Glomerular endothelial cell (primary cell): ENCODE measurements at places on chromosomes 5 and 9.

DNA sequence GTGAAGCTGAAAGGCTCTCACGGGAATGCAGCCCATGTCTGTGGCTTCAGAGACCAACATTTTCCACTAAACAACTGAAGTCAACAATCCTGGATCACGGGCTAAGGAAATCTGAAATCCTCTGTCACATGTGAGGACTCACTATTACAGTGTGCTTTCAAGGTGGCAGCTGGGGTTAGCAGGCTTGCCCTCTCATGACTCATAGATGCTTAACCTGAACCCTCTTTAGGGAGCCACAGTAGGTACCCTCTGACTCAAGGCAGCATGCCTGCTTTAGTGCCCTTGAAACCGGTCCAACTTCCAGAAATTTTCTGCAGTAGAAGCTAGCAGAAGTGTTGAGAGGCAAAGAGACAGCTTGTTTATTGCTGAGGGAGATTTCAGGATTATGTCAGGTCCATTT, 232.5 kb downstream of the GABRB2 start:
- no peak for DNase-seq

GRCh38 chr5:179901462-179901861, 6.2 kb downstream of the TBC1D9B start:
- DNase-seq = no peak

DNA sequence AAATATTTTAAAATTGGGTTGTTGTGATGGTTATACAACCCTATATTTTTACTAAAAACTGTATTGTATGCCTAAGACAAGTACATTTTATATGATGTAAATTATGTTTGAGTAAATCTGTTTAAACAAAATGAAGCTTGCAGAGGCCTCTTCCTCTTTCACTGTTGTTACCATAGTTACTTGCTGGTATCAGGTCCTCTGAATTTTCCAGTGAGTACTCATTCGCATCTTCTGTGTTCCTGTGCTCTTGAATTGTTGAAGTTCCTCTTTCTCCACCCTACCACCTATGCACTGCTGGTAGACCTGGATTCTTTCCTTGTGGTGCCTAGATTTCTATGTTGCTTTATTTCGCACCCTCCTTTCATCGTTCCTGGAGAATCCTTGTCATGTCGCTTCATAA, 938.5 kb upstream of the ACO1 start:
- DNase-seq = no peak

GRCh38 chr5:82975812-82976211, 101.4 kb downstream of the TMEM167A start:
- DNase-seq = no peak

- no peak for DNase-seq
These were observed 343.6 kb downstream of the SPATA31D1 start for GRCh38 chr9:82332018-82332773.

DNA sequence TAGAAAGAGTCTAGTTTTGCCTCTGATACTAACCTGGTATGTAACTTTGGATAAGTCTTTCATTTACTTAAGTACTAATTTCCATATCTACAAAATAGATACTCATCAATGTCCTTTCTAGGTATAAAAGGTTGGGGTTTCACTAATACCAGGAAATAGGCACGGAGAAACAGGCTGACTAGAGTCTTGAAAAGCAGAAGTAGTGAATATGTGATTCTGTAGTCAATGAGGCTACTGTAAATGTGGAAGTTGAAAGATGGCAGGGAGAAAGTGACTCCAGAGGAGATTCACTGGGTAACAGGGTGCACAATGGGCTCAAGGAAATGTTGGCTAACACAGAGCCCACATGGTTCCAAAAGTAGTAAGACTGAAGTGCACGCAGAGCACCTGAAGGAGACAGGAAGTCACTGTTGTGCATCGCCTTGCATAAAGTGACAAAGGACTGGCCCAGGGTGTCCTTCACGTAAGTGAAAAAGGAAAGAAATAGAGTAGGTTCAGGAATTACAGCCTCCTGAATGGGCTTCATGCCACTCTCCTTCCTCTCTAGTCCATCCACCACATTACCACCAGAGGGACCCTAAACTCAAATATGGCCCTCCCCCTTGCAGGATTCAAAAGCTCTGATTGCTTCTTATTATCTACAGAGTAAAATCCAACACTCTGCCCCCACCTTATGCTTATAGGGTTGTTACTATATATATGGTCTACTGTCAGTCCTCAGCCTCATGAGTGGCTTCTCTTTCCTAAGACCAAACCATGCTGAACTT, 288.0 kb upstream of the SMARCA2 start:
- no peak for DNase-seq

- DNase-seq = no peak
These were observed 28.8 kb downstream of the G3BP1 start for GRCh38 chr5:151800532-151800931.

DNA sequence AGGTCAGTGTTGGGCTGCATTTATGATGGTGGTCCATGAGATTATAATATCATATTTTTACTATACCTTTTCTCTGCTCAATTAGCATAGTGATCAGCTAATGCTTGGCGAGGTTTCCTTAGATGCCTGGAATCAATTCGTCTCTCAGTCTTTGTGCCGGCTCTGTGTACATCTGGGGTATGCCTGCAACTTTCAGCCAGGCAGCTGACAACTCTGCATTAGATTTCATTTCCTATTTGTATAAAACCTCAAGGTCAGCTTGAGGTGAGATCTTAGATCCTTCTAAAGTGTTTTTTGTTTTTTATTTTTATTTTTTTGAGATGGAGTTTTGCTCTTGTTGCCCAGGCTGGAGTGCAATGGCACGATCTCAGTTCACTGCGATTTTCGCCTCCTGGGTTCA, 86.8 kb downstream of the MELK start:
- no peak for DNase-seq

DNA sequence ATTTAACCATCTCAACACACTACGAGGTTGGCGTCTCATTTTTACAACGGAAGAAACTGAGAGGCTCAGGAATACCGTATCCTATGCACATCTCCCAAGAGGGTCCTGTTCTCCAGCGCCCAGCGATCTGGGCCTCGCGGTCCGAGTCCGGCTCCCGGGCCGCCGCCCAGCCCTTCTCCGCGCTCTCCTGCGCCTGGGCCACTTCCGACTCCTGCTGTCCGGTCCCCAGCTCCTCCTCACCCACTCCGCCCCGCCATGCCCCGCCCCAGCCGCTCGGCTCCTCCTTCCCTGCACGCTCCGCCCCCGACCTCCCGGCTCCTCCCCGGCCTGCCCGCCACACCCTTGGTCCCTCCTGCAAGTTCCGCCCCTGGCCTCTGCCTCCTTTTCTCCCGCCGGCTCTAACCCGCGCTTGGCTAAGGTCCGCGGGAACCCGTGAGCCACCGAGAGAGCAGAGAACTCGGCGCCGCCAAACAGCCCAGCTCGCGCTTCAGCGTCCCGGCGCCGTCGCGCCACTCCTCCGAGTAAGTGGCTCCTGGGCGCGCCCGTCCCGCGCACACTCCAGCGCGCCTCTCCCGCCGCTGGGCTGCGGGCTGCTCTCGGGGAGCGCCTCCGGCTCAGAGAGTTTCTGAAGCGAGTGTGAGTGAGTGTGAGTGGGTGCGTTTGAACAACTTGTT, 87.3 kb upstream of the TNFAIP8 start:
- no peak for DNase-seq

DNA sequence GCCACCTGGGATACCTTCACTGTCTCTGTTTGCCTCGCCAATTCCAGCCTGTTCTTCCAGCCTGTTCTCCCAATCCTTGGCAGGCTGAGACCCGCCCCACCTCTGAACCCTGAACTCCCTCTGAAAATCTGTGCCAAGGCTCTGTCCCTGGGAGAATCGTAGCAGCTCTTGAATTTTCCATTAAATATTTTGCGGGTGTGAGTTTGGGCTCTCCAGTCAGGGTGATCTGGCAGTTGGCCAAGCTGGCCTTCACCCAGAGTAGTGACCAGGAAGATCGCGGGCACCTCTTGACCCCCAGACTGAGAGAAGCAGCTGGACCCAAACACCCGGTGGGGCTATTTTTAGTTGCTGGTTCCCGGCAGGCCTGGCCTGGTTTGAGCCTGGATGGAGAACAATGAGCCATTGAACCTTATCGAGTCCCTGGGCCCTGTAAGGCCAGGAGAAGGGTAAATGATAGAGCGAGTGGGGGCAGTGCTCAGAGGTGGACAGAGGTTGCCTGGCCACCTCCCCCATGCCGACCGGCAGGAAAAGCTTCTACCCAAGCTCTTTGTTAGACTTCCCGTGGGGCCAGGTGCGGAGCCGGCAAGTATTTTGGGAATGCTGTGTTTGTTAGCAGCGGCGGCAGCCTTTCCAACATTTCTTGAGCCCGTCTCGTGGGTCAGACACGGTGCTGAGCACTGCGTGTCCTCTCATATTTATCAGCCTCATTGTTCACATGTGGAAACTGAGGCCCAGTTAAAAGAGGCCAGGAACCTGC, 146.2 kb downstream of the RGS3 start:
- DNase-seq = peak; percentile 93

DNA sequence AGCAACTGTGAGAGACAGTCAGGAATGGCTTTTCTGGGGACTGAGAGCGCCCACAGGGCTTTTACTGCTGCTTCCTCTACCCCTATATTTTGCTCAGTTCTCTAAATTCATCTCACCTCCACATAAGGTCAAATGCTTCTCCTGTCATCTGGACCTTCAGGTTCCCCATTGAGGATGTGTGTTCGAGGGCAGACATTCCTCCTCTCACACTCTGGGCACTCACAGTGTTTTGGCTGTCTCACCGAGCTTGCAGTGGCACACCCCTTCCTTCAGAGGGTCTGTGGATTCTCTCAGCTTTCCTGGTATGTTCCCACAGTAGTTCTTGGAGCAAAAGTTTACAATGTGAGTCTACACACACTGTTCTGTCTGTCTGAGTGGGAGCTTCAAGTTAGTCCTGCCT, 127.8 kb upstream of the GLRA1 start:
- no peak for DNase-seq

DNA sequence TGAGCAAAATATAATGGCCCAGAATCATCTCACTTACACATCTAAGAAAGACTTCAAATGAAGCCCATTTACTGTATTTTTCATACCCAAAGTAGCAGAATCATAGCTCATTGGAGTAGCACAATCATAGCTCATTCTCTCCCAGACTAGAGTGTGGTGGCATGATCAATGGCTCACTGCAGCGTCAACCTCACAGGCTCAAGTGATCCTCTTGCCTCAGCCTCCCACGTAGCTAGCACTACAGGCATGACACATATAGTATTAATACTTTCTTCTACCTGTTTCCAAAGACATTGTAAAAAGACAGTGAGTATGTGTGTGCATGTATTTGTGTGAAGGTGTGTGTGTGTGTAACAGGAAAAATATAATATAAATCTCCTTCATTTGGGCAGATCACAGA, 1247.9 kb upstream of the ACO1 start:
- DNase-seq = no peak

- no peak for DNase-seq
These were observed 1.3 kb downstream of the PHYHD1 start for GRCh38 chr9:128921881-128922763.

- DNase-seq = peak; percentile 7
These were observed 132.1 kb downstream of the AP3B1 start for GRCh38 chr5:78162253-78162862.

DNA sequence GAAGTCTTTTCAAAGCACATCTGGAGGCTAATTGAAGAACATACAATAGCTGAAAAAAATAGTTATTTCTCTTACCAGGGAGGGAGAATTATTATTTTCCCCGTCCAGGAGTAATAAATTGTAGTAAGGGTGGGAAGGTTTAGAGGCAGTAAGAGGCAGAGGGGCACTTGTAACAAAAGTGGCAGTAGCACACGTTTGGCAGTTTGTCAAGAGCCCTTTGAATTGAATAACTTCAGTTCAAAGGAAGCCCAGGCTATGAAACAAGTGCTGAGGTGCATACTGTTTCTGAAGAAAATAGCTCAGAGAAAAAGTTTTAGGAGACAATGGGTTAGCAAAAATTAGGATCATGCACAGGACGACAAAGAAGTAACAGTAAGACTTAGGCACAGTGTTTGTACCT, 451.3 kb downstream of the LRRC70 start:
- no peak for DNase-seq

DNA sequence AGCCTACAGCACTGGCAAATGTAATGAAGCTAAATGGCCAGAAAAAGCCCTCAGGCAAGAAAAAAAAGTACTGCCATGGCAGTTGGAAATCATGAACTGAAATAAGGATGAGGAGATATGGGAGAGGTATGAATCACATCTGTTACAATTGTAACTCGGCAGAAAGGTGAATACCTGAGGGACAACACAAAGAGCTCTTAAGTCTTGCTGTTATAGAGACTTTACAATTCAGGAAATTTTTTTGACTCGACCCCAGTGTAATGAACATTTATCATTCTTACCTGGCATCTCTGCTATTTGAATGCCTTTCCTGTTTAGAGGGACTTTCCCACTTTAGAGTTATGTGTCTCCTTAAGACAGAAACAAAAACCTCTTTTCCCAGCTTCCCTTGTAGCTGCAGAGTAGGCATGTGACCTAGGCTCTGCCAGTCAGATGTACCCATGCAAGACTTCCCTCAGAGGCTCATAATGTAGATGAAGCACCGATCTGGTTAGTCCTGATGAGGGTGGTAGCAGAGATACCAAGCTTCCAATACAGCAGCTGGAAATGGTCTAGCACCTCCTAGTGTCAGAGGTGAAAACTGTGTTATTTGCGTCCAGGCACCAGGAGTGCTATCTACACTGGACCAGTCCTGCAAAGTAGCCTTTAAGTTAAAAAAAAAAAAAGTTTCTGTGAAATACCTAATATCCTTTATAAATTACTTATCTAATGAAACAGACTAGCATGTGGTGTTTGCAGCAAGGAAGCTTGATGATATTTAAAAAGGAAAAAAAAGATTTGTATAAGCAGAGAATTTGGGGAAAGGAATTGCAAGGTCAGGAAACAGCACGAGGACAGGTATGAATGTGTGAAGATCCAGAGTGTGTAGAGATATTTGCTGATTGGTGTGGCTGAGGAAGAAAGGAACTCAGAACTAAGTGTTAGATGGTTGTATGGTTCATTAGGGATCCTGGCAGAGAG, 146.9 kb upstream of the SLC1A3 start:
- no peak for DNase-seq

GRCh38 chr9:134316449-134317160, 9.7 kb upstream of the RXRA start:
- DNase-seq = no peak

- no peak for DNase-seq
These were observed 727 bp downstream of the RHOBTB3 start for GRCh38 chr5:95731571-95732554.

GRCh38 chr9:110142253-110142652, 65.7 kb downstream of the C9orf152 start:
- no peak for DNase-seq

DNA sequence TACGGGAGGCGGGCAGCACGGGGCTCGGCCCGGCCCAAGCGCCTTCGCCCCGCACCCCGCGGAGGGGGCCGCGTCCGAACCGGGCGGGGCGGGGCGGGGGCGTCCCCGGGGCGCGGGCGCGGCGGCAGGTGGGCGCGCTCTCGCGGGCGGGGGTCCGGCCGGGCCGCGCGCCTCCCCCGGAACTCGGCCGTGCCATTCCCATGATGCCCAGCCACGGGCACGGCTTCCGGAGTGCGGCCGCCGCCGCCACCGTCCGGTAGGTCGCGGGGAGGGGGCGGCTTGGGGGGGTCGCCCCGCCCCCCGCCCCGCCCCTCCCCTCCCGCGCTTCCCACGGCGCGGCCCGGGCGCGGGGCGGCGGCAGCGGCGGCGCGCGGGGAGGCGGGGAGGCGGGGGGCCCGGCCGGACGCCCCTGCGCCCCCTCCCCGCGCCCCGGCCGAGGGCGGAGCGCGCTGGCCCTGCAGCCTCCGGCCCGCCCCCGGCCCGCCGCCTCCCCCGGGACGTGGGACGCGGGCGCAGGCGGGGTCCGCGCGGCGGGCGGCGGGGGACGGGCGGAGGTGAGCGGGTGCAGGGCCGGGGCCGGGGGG, at the start of gene PPP1R26:
PPP1R26 (plus strand) TSS at position 314 of the 584 bp plus-strand sequence. CDS start 4,729 bp downstream, outside the sequence.
- DNase-seq = no peak
